ENCODE measurements at places on chromosomes 5 and 9.

DNA sequence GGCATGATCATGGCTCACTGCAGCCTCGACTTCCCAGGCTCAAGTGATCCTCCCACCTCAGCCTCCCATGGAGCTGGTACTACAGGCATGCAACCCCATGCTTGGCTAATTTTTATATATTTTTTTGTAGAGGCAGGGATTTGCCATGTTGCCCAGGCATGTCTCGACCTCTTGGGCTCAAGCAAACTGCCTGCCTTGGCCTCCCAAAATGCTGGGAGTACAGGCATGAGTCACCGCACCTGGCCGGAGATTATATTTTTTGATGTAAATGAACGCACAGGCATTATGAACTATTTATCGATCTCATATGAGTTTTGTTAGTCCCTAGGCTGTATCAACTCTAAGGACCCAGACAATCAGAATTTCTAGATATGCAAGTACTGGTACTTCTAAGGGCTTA is 25.5 kb upstream of the CEP120 start:
- DNase-seq: no peak

- no peak for DNase-seq
Measured at GRCh38 chr5:129204525-129204924, 110.0 kb downstream of the ISOC1 start.

- DNase-seq: no peak
Measured at GRCh38 chr5:64722588-64722987, 32.3 kb downstream of the SHISAL2B start.

GRCh38 chr5:146560205-146560812 is 44.3 kb upstream of the GPR151 start:
- DNase-seq: no peak

DNA sequence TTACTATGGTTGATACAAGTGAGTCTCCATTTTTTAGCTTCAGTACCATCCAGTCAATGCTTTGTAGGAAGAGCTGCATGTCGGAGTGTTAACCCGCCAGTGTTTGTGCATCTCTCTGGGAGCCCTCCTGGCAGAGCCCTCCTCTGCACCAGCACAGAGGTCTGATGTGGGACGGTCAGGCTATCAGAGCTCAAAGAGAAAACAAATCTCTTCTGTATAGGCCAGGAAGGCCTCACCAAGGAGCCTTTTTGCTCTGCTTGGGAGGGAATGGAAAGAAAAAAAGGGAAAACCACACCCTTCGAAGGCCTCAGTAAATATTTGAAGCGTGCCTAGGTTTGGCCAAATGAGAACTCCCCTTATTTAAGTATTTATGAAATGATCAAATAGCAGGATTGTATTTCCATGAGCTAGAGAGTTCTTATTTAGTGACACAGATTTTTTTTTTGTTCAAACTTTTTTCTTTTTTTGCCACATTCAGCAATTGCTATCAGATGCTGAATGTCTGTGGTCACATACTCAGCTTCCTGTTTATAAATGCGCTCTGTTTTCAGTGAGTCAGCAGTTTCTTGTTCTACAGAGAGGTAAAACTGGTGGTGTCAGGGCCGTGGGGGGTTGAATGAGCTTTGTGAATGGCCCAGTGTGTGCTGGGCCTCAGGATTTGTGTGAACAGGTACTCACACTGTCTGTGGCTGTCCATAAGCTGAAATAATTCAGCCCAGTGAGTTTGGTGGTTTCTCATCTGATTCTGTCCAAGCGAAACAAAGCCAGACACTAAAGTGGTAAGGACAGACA is 226.6 kb downstream of the SNX18 start:
- DNase-seq: peak; percentile 64

DNA sequence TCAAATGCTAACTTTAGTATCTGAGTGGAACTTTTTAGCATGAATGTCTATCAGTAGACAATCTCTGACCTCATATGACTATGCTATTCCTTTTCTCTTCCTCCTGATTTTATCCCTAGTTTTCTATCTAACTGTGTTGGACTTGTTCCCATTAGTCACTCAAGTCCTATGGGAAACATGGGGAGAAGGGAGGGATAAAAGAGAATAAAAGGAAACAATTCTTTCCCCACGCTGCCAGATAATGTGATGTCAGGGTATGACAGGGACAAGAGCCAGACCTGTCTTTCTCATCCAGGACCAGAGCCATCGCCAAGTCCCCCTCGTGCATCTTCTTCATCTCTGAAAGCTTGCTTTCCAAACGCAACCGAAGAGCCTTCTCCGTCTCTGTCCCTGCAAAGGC is 43.9 kb downstream of the CDK5RAP2 start:
- no peak for DNase-seq

DNA sequence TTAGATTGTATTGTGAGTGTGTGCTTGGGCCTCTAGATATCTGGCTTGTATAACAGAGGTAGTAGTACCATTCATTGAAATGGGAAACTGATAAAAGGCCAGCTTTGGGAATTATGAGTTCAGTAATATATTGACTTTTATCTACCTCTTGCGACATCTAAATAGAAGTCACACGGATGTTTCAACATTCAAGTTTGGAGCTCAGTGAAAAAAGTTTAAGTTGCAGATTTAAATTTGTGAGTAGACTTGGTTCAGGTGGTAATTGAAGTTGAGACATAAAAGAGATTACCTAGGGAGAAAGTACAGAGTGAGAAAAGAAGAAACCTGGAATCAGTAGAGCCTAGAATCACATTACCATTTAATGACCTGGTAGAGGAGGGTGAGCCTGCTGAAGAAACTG is 189.5 kb downstream of the FER start:
- DNase-seq: no peak

DNA sequence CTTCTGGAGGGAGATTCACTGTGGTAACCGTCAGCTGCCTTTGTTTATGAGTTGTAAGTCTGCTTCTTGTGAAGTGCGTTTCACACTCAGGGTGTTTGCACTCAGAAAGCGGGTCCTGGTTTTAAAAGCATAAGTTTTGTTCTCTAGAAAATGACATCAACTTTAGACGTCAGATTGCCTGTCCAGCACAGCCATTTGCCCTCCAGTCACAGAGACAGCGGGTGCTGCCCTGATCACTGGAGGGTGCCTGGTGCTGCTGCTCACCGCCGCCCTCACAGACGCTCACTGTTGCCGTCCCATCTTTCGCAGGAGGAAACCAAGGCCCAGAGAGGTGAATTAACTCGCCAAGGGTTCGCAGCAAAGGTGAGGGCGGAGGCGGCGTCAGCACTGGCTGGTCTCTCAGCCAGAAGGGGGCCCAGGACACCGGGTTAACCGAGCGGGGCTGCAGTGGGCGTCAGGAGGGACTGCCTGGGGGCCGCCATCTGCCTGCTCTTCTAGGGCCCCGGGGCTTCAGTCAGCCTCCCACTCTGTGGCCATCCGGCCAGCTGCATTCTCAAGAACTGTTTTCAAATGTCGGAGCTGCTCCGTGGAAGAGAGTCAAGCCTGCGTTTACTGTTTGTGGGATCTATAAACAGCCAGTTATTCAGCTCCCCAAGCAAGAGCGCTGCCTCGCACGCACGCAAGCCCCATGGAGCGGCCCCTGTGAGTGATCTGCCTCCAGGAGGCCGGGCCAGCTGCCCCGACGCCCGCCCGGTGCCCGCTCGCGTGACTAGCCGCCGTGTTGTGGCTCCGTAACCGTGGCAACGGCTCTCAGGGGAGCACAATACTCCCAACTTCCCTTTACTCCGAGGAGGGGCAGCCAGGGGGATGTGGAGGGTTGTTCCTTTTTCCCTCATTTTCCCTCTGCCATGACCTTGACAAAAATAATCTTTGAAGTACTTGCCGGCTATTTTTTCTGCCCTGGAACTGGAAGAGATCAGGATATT is 43.4 kb upstream of the EXOC3 start:
- DNase-seq: peak; percentile 86

DNA sequence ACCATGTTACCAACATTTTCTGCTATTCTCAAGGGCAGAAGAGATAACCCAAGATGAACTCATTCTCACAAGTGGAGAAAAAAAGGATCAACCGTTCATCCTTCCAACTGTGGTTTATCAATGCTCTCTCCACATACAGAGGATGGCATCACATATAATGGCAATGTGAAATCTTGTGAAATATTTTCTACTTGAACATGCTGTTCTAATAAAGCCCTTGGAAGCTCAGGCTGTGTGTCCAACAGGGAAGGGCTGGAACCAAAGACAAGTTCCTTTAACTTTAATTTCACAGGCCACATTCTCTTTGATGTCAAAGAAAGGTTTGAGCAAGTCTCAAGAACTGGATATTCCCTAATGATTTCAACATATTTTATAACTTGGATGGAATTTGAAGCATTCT is 230.5 kb downstream of the SPOCK1 start:
- DNase-seq: no peak

- no peak for DNase-seq
Measured at GRCh38 chr9:24824607-24825006, 278.9 kb upstream of the IZUMO3 start.

DNA sequence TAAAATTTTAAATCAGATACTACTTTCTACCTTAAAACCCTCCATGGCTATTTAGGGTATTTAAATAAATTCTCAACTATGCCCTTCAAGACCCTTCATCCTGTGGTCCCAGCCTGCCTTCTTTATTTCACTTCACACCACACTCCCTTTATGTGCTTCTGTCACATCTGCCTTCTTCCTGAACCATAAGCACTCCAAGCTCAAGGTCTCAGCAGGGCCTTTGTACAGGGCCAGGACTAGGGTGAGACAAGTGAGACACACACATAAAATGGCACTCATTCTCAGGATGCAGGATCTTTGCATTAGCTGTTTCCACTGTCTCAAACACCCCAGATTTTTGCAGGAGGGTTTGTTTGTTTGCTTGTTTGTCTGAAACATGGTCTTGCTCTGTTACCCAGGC is 7.6 kb downstream of the ITK start:
- DNase-seq: no peak

DNA sequence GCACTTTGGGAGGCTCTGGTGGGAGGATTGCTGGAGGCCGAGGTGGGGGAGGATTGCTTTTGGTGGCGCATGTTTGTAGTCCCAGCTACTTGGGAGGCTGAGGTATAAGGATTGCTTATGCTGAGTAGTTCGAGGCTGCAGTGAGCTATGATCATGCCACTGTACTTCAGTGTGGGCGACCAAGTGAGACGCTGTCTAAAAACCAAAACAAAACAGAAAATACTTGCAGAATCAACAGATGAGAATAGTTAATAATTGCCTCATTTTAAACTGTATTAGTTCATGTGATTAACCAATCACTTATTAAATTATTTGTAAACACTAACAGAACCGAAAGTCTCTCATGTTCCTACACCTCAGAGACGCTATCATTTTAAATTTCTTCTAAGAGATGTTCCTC is 118.1 kb downstream of the CCDC171 start:
- no peak for DNase-seq

DNA sequence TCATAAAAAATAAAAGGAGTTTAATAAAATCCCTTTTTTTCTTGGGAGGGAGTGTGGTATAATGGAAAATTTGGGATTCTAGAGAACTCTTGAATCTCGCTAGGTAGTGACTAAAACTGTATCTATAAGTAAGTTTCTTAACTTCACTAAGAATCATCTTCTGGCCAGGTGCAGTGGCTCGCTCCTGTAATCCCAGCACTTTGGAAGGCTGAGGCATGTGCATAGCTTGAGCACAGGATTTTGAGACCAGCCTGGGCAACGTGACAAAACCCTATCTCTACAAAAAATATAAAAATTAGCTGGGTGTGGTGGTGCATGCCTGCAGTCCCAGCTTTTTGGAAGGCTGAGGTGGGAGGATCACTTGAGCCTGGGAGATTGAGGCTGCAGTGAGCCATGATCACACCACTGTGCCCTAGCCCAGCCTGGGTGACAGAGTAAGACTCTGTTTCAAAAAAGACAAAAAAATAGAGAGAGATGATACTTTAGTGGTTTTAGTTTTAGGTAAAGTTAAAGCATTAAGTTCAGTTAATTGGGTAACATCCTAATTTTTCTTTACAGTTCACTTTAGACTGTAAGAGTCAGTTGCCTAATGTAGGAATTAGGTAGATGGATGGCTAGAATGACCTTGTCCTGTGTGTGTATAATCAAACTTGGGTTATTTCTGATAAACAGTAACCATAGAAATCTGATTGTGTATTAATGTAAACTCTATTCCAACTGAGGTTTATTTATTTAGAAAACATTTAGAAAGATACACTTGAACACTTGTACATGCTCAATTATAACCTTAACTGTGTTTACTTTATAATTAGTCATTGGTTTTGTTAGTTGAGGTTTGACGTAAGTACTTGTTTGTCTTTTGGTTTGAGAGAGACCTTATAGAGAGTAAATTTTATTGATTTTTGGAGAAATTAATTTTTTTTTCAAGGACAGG is 17.8 kb downstream of the UNC13B start:
- no peak for DNase-seq

DNA sequence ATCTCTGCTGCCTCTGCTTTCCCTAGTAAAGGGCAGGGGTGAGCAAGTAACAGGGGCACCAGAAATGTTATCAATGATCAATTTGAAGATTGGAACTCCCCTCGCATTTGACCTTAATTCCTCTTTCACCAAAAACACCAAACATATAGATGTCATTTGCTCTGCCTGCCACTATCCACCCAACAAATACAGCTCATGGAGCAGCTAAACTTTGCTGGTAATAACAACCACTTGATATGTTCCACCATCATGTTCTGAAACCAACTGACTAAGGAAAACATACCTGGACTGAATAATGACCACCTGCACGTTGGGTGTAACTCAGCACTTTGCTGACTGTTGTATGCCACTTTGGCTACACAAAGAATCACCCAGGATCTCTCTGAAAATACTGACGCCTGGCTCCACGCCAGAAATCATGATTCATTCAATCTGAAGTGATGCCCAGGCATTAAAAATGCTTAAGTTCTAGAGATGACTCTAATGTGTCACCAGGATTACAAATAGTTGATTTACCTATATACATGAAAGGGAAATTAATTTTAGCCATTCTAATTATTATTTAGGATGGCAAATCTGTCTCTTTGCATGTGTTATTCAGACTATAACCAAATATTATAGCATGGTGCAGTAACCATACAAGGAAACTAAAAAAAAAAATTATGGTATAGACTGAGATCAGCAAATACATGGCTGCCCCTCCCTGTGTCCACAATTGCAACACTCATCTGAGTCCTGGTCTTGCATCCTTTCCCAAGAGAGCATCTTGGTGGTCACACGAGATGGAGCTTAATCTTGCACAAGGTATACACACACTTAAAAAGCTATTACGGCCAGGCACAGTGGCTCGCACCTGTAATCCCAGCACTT is 43.1 kb upstream of the TTC39B start:
- DNase-seq: no peak

DNA sequence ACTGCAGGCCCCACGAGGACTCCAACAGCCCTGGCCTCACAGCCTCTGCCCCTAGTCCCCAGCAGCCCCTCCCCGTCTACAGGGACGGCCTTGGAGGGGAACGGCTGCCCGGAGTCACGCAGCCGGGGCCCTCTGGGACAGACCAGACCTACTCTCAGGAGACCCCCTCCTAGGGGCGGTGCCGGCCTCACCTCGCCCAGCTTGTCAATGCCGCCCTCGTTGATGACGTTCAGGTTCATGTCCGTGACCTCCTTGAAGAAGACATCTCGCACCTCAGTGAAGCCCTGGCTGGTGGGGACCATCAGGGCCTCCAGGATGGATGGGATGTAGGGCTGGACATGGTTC is 58.6 kb downstream of the LRSAM1 start:
- DNase-seq: no peak

DNA sequence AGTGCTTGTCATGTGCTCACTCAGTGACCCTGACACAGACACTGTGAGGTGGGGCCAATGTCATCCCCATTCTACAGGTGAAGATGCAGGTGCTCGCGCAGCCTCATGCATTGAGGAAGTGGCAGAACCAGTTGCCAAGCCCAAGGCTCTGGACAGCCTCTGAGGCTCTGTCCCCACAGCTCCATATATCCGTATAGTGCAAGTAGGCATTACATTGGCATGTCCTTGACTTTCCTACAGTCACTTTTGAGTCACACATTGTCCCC is 58.8 kb upstream of the ANGPTL2 start:
- DNase-seq: no peak

- no peak for DNase-seq
Measured at GRCh38 chr5:73440262-73440661, 8.3 kb downstream of the FOXD1 start.
